ENCODE measurements at places on chromosomes 11 and 22. TPM values are rescaled to one million over a fixed set of nuclear protein-coding genes. Genes with fewer than 3 reads are reported as not detected.
A peak's percentile ranks its signal among the peaks of the same experiment; 100 is the strongest.

GRCh38 chr11:19474954-19475721, 234.4 kb upstream of the E2F8 start:
- DNase-seq: no peak

Gene CCDC87
- 1.1 TPM for total RNA-seq

DNA sequence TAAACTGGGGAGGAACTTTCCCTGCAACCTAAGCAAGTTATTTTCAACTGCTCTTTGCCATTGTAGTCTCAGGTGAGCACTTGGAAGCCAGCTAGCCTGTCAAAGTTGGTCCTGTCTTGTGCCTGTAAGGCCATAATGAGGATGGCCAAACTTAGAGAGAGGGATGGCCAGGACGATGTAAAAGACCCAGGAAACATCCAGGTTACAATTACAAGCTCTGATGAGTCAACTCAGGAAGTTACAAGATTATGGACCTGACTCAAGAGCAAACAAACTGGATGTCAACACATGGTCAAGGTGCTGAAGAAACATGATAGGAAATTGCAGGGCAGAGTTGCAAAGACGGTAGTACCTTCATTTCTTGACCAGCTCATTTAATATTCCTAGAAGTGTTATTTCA, 1.6 kb downstream of the GTPBP1 start:
- DNase-seq: peak; percentile 78

Gene C11orf86
- total RNA-seq: not detected

Gene ANGPTL5
- total RNA-seq: 1.2 TPM

Gene SLC22A6
- not detected for total RNA-seq

- no peak for DNase-seq
These were observed 4.7 kb upstream of the MAJIN start for GRCh38 chr11:64976651-64977050.

DNA sequence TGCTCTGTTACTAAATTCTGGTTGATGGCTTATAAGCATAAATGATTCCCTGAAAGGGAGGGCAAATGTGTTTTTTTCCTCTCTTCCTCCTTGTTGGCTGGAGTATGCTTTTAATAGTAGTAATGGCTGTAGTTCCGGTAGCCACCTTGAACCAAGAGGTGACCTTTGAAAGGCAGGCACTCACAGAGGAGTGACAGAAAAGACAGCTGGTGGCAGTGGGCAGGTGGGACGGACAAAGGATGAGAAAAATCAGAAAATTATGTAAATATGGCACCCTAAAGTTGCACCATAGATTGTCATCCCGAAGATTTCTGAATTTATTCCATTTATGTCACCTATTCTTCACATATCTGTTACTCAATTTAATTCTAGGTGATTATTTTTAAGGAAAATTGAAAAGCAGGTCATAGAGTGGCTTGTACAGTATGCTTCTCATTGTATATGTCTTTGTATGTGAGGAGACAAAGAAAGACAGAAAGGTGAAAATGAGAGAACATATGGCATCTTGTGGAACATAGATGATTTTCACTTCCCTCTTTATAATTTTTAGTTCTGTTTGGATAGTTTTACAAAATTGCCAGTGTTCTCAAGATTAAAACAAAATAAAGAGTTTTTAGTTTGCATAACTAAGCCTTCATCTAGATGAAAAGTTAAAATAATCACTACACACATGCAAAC, 17.0 kb downstream of the CASP12 start:
- DNase-seq: no peak

DNA sequence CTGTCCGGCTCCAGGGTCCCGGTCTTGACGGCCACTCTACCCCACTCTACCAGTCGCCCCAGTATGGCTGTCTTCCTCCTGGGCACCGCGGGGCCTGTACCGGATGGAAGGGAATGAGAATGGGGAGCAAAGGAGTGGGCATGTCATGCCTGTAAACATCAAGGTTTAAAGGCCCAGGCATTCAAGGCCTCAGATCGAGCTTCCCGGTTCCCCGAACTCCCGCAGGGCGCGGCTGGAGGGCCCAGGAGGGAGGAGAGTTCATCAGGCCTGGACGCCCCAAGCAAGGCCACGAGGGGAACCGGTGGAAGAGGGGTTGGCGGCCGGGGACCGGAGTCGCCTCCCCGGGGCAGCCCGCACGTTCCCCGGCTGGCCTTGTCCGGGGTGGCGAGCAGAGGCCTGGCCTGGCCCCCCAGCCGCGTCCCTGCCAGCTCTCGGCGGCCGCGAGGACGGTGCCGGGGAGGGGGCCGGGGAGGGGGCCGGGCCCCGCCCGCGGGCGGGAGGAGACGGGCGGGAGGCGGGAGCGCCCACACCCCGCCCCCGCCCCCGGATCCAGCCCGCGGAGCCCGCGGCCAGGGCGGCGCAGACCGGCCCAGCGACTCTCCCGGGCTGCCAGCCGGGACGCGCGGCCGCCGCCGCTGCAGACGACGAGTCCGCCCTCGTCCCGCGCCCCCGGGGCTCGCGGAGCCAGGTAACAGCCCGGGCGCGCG, at the start of gene CDC42EP1:
Gene CDC42EP1, plus strand, starts transcription at position 580 of the 707 bp plus-strand sequence. CDS start 5,870 bp downstream, outside the sequence.
- peak; percentile 95 for DNase-seq

DNA sequence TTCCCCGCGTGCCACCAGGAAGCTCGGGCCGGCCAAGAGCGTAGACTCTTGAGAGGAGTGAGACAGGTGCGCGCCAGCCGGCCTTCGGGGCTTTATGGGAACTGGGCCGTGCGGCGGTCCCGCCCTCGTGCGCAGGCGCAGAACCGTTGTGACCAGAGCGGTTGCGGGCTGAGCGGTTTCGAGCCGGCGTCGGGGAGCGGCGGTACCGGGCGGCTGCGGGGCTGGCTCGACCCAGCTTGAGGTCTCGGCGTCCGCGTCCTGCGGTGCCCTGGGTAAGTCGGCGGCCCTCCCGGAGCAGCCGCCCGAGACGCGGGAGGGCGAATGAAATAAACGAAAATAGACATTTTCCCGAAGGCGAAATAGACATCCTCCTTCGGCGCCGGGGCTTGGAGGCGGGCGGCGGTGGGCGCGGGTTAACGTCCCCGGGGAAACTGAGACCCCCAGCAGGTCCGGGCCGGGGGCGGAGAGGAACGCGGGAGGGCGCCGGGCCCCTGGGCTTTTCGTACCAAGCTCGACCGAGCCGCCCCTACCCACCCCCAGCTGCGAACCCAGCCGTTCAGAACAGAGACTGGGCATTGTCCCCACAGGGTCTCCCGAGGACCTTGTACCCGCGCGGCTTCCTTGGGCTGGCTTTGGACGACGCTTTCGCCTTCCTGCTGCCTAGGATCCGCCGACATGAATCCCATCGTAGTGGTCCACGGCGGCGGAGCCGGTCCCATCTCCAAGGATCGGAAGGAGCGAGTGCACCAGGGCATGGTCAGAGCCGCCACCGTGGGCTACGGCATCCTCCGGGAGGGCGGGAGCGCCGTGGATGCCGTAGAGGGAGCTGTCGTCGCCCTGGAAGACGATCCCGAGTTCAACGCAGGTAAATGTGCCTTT, at the start of gene ASRGL1:
Gene ASRGL1, plus strand, starts transcription at position 146 of the 879 bp plus-strand sequence. Its CDS starts 530 bp downstream, at position 676.
- peak; percentile 94 for DNase-seq

Gene APOL5
- total RNA-seq: not detected

DNA sequence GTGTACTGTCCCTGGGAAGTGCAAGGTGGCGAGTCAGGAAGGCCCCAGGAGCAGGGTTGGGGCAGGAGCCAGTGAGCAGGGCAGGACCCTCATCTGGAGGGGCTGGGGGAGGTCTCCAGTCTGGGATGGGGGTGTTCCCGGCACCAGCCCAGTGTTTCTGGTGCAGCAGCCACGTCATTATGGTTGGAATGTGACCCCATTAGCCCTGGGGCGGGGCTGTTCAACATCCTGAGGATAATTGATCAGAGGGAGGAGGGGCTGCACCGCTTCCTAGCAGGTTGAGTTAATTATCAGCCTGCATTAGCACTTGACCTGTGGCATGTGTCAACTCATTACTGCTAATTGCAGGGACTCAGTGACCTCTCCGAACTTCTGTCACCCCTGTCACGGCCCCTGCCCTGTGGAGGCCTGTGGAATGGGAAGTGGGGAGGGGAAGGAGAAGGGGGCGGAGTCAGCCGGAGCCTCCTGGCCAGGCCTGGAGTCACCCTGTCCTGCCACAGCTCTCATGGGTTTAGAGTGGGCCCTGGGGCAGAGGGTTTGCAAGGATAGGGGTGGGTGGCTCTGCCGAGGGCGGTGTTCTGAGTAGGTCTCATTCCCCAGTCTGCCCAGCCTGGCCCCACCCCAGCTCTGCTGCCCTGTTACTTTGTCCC, 52.8 kb upstream of the CCDC188 start:
- DNase-seq: no peak

Gene PDE3B
- under 0.01 TPM for total RNA-seq

Gene NXPE2
- total RNA-seq: 0.29 TPM

Gene TSKU
- 24.2 TPM for total RNA-seq

GRCh38 chr11:8719211-8719649, 36.6 kb downstream of the RPL27A start:
- DNase-seq: peak; percentile 96

- no peak for DNase-seq
These were observed 31.0 kb upstream of the RFPL3 start for GRCh38 chr22:32326647-32327046.

Gene GSTP1
- total RNA-seq: 361 TPM

DNA sequence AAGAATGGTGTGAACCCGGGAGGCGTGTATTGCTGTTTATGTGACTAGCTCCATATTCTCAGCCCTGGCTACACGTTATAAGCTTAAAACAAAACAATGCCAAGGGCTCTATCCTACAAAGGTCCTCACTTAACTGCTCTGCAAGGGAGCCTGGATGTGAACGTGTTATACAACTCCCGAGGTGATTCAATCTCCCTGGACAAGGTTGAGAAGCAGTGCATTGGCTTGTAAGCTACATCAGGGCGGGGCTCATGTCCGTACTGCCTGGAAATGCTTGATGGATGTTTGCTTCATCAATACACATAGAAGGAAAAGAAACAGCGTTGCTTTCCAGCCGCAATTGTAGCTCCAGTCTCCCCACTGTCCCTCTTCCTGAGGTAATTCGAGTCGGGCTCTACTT, 256.9 kb upstream of the SYN3 start:
- DNase-seq: no peak

Gene CEND1
- total RNA-seq: not detected

Gene RIBC2
- total RNA-seq: 0.88 TPM

DNA sequence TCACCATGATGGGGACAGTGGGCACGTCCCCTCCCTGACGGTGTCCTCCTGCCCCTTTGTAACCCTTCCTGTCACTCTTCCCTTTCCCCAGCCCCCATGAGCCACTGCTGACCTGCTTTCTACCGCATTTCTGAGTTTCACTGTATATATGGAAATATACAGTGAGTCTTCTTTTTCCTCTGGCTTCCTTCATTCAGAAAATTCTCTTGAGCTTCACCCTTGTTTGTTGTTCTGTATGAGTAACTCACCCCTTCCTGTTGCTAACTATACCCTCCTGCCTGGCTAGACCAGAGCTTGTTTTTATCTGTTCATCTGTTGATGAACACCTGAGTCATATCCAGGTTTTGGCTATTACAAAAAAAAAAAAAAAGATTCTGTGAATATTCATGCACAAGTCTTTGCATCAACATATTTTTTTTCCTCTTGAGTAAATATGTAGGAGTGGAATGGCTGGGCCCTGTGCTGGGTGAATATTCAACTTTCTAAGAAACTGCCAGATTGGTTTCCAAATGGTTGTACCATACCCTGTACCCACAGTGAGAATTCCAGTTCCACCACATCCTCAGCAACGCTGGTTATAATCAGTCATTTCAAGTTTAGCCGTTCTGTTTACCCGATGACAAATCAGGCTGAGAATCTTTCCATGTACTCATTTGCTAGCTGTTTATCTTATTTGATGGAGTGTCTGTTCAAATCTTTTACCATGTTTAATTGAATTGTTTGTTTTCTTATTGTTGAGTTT, 62.0 kb downstream of the IGF2 start:
- DNase-seq: peak; percentile 92

Gene IGLL1
- not detected for total RNA-seq

- DNase-seq: peak; percentile 71
These were observed 75.7 kb downstream of the KIAA1671 start for GRCh38 chr22:25027959-25028840.

DNA sequence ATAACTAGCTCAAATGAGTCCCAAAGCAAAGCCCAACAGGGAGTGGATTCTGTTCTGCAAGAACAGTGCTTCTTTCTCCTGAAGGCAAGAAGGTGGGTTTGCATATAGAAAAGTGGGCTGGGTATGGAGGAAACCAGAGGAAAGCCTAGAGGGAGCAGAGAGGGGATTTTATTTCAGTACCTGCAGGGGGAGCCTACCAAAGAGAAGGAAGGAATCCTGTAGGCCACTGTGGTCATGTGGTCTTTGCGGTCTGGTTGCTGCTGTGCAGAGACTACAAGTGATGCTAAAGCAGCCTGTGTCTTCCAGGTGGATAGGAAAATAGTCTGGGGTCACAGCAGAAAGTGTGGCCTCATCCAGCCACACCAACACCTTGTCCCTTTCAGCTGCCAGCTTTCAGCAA, 33.2 kb upstream of the ZBTB16 start:
- no peak for DNase-seq
